Pons (tissue), 1 donor: ENCODE measurements at places on chromosomes 1 and 21.

DNA sequence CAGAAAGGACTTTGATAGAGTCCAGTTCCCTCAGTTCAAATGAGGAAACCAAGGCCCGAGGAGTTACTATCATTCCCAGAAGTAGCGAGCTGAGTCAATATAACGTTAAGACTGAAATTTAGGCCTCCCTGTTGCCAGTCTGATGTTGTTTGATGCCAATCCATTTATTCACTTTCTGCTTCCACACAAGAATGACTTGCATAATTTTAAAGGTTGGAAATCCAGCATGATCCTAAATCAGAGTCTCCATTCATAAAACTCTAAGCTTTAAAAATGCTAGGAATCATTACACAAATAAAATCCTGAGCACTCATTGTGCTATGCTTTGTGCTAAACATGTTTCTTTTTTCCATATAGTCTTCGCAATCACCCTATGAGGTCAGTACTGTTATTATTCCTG is 414.4 kb downstream of the PTBP2 start:
- no peak for DNase-seq

DNA sequence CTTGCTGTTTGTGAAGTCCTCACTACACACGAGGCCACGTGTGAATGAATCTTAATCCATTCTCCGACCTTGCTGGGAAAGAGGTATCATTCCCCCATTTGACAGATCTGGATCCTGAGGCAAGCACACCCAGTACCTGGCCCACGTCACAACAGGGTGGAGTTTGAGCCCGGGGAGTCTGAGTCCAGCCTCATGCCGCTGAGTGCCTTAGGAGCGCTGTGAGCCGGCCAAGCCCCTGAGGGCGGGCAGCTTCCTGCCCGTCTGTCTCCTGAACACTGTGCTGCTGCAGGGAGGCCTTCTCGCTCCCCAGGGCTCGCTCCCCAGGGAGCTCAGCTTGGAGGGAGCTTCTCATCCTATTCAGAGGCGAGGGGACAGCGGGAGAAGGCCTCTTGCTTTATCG is 29.7 kb downstream of the SLC45A1 start:
- DNase-seq, result no peak

- DNase-seq, result no peak
Observed at GRCh38 chr21:29145852-29146453, 15.5 kb downstream of the MAP3K7CL start.

DNA sequence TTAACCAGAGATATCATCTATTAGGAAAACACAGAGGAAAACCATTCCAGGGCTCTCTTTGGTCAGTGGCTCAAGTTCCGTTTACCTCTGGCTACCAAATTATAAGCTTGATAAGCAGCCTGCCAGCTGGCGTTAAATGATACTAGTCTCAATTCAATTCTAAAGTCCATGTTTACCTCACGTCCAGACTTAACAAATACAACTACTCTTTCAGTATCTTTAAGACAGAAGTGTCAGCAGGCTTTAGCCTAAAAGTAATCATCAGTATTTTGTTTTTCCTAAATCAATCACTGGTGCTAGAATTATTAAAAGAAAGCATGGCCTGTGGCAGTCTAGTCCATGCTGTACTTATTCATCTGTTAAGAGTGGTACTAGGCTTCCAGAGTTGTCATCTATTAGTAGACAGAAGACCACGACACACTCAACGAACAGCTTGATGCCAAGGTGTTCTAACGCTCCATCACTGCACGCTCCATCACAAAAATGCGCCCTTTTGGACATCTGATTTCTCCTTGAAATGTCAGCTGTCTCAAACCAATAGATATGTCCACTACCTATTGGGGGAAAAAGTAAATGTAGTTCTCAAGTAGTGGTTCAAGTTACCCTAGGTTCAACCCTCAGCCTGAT is 1.5 kb downstream of the IVNS1ABP start:
- DNase-seq, result peak; percentile 38

- peak; percentile 33 for DNase-seq
Observed at GRCh38 chr1:205521686-205522085, 17.2 kb downstream of the CDK18 start.

DNA sequence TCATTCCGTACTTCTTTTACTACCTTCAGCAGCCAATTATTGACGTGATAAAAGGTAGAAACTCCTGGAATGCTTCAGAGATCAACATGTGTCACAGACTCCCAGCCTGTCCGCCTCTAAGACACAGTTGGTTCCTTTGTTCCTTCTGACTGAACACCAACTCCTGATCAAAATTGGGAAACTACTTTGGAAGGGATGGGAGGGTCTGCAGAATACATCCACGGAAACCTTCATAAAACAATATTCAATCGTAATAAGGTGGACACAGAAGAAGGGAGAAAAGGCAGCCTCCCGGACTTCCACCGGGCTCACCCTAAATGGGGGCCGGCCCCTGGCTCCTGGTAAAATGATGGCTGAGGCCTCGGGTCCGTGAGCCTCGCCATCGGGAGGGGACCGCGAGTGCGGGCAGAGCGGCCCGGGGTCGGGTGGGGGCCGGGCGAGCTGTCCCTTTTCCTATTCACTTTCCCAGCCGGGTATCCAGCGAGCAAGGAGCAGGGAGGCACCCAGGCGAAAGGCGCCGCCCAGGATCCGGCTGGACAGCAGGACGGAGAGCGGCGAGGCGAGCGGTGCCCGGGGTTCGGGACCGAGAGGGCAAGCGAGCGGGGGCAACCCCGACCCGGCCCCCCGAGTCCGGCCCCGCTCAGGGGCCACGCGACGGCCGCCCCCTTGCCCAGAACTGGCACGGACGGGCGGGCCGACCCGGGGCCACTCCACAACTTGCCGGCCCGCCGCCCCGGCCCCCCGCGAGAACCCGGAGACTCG is 805 bp downstream of the NRIP1 start:
- no peak for DNase-seq

DNA sequence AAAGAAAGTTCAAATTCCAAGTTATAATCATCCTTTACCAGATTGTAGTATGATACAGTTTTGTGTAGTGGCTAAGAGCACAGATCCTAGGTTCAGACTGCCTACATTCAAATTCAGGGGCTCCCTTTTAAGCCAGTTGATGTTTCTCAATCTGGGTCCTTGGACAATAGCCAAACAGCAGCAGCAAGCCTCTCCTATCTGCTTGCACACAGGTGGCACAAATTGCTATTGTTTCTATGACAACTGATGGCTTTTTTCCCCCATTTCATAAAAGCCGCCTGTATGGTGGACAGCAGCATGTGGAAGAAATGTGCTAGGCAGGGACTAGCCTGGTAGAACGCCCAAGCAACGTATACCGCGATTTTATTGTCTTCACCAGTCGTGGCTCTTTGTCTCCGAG is 76.5 kb downstream of the S1PR1 start:
- no peak for DNase-seq

GRCh38 chr1:73903092-73903491 is 294.9 kb downstream of the LRRIQ3 start:
- no peak for DNase-seq

DNA sequence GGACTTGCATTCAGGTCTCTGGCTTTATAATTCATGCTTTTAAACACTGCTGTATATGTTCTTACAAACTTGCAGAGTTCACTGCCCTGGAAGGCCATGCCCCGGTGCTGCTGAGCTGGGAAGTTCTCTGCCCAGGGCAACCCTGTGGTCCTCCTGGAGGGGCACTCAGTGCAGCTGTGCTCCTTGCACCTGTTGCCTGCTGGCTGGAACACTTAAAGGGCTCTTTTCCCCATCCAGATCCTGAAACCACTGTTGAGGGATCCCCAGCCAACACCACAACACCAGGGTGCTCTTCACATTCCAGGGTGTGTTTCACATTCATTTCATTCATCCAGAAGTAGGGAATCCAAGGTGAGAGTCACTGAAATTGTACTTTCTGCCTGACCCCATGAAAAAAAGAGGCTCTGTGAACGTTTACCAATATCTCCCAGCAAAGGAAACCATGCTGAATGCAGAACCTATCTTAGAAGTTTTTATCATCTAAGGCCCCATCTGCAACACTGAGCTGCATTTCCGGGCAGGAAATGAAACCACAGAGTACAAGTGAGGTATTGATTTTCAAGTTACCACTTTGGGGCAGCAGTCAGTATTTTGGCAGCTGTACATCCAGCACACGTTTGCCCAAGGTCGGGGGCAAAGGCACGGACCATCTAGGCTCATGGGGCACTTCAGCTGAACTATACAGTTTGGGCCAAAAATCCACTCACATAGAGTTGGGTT is 16.4 kb upstream of the KIAA0040 start:
- no peak for DNase-seq

DNA sequence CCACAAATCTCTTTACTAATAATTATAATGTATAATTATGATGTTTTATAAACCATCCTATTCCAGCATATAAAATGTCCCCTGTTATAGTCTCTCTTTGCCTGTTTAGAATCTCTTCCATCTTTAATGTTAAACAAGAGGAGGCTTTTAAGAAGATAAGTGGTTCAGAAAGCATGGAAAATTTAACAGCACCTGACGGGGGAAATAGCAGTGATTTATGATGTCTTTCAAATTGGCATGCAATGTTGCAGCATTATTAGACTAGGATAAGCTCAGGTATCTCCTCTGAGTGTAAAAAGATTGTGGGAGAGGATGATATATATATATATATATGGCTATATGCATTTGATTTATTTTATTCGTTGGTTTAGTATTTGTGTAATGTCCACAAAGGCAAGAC is 24.4 kb downstream of the GIPC2 start:
- no peak for DNase-seq

DNA sequence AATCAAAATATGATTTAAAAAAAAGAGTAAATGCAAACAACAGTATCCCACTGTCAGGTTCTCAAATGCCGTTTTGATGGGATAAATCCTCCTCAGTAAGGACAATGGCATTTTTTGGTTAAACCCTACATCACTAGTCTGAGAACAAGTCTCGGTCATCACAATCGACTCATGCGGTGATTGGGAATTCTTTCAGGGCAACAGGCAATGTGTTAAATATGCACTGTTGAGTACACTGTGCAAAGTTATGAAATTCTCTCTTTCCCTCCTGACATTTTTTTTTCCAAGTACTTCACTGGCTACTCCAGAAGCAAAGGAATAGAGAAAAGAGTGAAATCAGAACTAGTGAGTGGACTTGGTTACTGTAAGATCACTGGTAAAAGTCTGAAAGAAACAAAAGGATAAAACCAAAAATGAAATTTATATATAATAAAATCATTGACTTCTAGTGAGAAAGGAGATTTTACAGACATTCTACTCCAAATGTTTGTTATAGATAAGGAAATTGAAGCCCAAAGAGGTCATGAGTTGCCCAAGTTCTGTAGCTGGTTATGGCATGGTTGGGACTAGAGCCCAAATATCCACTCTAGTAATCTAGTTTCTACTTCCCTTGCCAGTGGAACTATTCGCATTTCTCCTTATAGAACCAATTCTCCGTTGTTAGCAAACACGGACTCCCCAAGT is 111.3 kb downstream of the TGFBR3 start:
- DNase-seq, result no peak

DNA sequence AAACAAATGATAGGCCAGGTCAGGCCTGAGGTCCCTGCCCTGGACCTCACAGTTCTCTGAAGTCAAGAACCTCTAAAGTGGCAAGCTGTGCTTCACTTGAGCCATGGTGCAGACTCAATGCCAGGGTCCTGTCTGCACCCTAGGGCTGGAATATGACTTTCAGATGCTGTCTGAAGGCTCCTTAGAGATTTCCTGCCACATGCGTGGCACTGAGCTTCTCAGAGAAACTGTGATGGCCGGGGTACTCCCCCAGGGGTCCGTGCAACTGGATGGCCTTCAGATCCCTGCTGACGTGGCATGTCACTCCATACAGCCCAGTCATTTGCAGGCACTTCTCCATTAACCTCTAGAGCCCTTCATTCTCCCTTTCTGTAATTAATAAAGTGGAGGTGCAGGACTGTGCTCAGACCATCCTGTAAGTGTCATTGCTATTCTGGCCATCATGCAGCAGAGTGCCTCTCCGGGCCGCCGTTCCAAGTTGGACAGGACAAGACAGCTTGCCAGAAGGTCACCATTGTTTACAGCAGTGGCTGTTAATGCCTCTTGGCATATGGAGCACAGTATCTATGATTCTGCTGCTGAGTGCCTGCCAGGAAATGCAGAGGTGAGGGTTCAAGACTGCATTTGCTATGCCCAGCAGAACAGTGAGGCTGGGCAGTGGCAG is 205.1 kb upstream of the COA6 start:
- DNase-seq, result no peak

- peak; percentile 20 for DNase-seq
Observed at GRCh38 chr1:181015251-181015615, 7.4 kb downstream of the STX6 start.

DNA sequence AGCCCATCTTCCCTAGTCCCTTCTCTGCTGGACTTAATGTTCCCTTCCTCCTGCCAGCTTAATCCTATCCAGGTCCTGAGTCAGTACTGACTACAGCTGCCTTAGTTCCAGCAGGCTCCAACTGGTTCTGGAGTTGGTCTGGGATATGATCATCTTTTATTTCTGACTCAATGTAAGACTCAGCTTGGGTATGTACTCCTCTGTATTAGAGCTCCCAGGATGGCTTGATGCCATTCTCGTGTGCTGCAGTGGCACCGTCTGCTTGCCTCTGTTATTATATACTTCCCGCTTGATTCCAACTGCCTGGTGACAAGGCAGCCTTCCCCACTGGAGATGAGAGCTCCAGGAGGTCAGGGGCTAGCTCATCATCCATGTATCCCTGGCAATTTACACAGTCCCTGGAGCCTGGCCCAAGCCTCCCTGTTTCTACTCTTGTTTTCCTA is 164.4 kb upstream of the DPT start:
- DNase-seq, result peak; percentile 18

- peak; percentile 96 for DNase-seq
Observed at GRCh38 chr1:3624200-3625136, at the start of gene TPRG1L. Gene TPRG1L (plus strand): TSS chr1:3625015. CDS start chr1:3625073, 58 bp downstream.

GRCh38 chr1:76354236-76354635 is 279.7 kb downstream of the ST6GALNAC3 start:
- DNase-seq, result no peak

DNA sequence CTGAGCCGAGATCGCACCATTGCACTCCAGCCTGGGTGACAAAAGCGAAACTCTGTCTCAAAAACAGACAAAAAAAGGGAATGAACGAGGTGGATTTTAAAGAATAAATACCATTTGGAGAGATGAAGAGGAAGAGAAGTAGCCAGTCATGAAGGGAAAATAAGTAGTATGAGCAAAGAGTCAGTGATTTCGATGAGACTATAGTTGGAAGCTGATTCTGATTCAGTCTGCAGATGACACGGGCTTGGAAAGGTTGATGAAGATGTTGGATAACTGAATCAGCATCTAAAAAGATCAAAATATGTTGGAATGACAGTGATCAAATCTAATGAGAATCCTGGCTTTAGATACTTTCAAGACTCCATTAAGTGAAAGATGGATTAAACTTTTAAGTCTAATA is 23.8 kb downstream of the MACF1 start:
- no peak for DNase-seq

DNA sequence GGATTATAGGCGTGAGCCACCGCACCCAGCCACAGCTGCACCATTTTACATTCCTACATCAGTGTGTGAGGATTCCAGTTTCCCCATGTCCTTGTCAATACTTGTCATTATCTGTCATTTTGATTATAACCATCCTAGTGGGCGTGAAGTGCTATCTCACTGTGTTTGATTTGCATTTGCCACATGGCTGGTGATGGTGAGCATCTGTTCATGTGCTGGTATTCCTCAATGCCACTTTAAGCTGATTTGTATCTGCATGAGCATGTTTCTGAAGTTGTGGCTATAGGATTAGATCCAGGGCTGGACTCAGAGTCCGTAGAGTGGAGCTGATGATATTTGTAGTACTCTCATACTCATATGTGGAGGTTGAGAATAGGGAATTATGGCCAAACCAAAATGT is 36.6 kb downstream of the SRRM1 start:
- DNase-seq, result no peak
